ENCODE measurements at places on chromosomes 4 and X. TPM values are rescaled to one million over a fixed set of nuclear protein-coding genes. Genes with fewer than 3 reads are reported as not detected.

Gene TBC1D9
- 12.7 TPM for total RNA-seq

Gene TRIML2
- not detected for total RNA-seq

Gene CCKAR
- total RNA-seq = not detected

Gene QDPR
- total RNA-seq = 13.4 TPM

Gene NMU
- total RNA-seq = 40.2 TPM

Gene RTL5
- 0.23 TPM for total RNA-seq

Gene ZBTB49
- total RNA-seq = 3.2 TPM

Gene CXCR3
- total RNA-seq = not detected

Gene HERC6
- 4.8 TPM for total RNA-seq

Gene SYTL5
- total RNA-seq = 0.17 TPM

Gene GAGE12F
- not detected for total RNA-seq

Gene CDX4
- total RNA-seq = not detected

Gene RAB40A
- total RNA-seq = not detected

Gene UGT8
- 1.8 TPM for total RNA-seq

Gene DSPP
- not detected for total RNA-seq

Gene CTAG2
- total RNA-seq = not detected

Gene ACOT9
- total RNA-seq = 66.2 TPM

Gene MSX1
- total RNA-seq = 7.5 TPM

Gene STK26
- 47.4 TPM for total RNA-seq

Gene IL15
- total RNA-seq = 7.1 TPM

Gene LONRF3
- 15.6 TPM for total RNA-seq

Gene ADGRG4
- not detected for total RNA-seq

Gene ADH1A
- not detected for total RNA-seq
